ENCODE measurements at places on chromosomes 16 and 17.

DNA sequence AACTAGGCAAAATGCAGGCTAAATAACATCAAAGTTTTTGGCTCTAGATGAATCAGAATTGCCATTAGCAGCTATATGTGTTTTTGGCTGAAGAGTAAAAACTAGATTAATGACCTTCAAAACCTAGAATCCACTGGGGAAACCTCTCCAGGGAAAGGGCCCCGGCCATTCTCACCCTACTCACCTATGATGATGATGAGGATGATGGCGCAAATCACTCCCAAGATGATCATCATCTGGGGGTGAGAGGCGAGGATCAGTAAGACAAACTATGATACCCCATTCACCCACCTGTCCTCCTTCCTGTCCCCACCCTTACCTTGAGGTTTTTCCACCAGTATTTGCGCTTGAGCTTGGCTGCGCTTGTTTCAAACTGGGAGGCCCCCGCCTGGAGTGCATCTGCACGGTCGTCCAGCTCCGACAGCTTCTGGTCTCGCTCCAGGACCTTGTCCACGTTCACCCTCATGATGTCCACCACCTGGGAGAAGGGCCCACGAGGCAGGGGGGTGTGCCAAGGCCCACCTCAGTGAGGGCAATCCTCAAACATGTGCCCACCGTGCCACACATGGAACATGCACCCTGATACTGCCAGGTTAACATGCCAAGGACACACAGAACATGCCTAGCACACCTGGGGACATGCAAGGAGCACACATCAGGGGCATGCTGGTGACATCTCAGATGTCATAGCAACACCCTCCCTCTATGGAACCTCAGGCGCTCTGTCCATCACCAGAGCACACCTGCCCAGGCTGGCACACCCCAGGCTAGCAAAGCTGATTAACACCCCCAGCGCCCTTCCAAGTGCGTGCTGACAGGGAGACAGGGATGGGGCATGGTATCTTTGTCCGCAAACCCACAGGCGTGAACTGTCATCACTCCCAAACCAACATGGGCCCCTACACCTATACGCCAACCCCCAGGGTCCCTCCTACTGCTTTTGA, 1.2 kb downstream of the VAMP2 start:
- DNase-seq: no peak

DNA sequence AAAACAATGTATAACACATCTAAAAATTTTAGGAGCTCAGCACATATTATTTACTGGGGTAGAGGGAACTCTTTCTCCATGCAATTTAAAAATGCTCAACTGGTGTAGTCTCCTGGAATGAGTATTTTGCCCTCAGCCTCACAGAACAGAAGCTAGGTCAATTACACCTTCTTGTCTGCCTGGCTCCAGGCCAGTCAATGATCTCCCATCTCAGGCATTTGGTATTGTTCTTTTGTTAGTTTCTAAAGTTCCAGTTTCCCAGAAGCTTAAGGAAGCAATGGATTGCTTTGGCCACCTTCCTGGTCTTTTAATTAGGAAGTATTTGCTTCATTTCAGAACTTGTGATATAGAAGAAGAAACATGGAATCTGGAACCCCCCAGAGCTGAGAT, 360.3 kb upstream of the ASIC2 start:
- no peak for DNase-seq

GRCh38 chr16:78705694-78706093, 606.2 kb downstream of the WWOX start:
- DNase-seq: no peak

DNA sequence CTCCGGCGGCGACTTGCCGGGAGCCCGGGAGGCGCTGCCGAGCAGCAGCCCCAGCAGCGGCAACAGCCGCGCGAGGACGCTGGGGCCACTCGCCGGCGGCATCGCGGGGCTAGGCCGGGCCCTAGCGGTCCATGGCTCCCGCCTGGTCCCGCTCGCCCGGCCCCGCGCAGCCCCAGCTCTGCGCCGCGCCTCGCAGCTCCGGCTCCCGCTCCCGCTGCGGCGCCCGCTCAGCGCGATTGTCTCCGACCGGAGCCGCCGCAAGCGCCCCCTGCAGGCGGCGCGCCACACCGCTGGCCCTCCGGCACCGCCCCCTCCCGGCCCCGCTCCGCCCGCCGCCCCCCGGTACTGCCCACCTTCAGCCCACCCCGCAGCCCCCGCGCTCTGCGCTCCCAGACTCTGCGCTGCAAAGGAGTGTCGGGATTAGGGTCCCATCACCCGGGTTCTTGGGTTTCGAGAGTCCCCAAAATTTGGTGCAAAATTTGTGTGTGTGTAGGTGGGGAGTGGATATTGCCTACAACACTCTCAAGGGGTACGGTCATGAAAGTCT, at the start of gene FAM171A2:
FAM171A2 (minus strand) TSS at position 241 of the 547 bp plus-strand sequence; CDS start at position 102, 139 bp downstream.
- peak; percentile 83 for DNase-seq
